ENCODE measurements at places on chromosomes 2 and 18. TPM values are rescaled to one million over a fixed set of nuclear protein-coding genes. Genes with fewer than 3 reads are reported as not detected.

MERTK gene
- total RNA-seq = 0.62 TPM

GKN1 gene
- total RNA-seq = not detected

DSEL gene
- 25.8 TPM for total RNA-seq

ZNF396 gene
- 3.1 TPM for total RNA-seq

RUFY4 gene
- total RNA-seq = not detected

EHBP1 gene
- 10.9 TPM for total RNA-seq

HOXD1 gene
- total RNA-seq = not detected

RAB6D gene
- not detected for total RNA-seq

EGR4 gene
- not detected for total RNA-seq

PPIG gene
- 15.8 TPM for total RNA-seq

CHRNG gene
- total RNA-seq = not detected

Measured in H4 (cell line).